Stimulated activated CD4-positive, alpha-beta T cell treated with anti-CD3 and anti-CD28 coated beads, TNF-alpha, amount 100 ng/mL, for 24 hours (primary cell): ENCODE measurements at places on chromosomes 16 and 17.

- DNase-seq = peak; percentile 72
Observed at GRCh38 chr17:80649672-80650330, 105.2 kb downstream of the RPTOR start.

GRCh38 chr16:48687421-48688038 lies 77.5 kb upstream of the N4BP1 start:
- peak; percentile 18 for DNase-seq

GRCh38 chr17:81252987-81253329 lies 13.8 kb downstream of the NDUFAF8 start:
- DNase-seq = no peak

GRCh38 chr17:27306276-27306835 lies 12.4 kb downstream of the WSB1 start:
- no peak for DNase-seq

- no peak for DNase-seq
Observed at GRCh38 chr17:65857718-65858117, 296.3 kb upstream of the AXIN2 start.

DNA sequence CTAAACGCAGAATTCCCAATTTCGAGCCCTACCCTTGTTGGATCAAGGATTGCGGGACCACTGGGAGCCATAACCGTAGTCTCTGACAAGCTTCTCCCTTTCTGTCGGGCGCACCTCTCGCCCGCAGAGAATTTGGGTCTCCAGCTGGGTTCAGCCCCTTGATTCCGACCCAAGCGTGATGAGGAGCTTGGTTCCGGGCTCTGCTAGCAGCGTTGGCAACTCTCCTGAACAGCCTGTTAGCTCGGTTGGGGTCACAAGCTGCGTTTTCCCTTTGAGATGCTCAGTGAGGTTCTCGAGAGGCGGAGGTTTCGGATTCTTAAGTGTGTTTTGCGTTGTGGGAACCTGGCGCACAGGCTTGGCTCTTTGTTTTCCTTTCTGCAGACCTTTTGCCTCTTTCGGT lies 655 bp downstream of the ATXN1L start:
- DNase-seq = peak; percentile 7

DNA sequence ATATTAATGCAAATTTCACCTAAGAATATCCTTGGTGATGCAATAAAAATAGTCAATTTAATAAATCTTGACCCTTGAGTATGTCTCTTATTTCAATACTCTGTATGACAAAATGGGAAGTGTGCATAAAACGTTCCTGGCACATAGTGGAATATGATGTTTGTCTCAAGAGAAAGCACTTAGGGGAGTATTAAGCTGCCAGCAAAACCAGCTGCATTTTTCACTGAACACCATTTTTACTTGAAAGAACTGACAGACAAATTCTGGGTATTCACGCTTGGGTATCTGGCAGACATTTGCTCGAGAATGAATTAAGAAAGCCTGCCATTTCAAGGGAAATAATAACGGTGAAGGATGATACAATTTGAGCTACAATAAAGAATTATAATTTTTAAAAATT lies 364.8 kb downstream of the SOX9 start:
- no peak for DNase-seq

- no peak for DNase-seq
Observed at GRCh38 chr17:49596613-49597244, 21.1 kb downstream of the NXPH3 start.

DNA sequence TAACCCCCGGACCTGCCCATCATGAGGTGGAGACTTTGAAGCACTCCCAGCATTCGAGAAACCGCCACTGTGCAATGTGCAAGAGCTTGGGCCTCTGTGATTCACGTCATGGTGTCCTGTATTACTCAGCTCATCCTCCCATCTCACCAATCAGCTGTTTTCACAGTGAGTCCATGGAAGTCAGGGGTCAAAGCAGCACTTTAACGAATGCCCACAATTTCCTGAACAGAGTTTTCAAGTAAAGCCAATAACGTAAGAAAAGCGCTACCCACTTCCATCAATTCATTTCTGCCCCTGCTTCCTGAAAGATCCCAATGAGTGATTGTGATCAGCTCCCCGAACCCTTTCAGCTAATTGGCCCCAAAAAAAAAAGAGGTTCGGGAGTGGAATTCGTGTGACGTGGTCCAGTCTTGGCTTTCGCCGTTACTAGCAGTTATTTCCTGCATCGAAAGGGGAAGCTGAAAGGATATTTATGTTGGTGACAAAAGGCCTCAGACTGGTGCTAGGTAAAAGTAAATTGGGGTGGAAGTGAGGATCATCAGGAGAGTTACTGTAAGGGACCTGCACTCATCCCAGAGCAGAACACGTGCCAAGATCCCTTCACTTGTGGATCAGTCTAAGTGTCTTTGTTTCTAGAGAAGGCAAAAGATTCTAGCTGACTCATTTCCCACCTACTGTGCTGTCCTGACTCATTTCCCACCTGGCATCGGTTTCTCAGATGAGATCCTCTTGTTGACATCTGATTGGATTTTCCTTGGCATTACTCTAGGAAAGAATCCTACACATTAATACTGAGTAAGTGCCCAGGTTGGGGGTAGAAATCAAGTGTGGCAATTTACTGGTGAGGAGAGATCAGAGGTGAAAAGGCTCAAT lies 136.7 kb upstream of the NUDT7 start:
- no peak for DNase-seq

- DNase-seq = no peak
Observed at GRCh38 chr17:56910509-56911235, 3.2 kb downstream of the TRIM25 start.

GRCh38 chr16:70570967-70571570 lies 47.5 kb downstream of the SF3B3 start:
- no peak for DNase-seq

- DNase-seq = no peak
Observed at GRCh38 chr16:71628810-71629209, 2.8 kb downstream of the MARVELD3 start.

DNA sequence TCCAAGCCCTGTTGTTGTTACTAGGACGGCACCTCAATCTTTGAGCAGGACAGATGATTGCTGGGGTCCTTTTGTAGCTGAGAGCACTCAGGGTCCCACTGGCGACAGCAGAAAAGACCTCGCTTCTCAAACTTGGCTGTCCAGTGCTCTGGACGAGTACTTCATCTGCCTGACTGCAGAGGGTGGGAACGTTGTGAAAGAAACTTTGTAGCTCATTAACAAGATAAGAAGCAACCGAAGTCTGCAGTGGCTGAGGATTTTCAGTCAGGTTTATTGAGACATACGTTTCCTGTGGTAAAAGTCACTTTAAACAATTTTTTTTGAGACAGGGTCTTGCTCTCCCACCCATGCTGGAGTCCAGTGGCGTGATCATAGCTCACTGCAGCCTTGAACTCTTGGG lies 191.7 kb downstream of the PRKCB start:
- no peak for DNase-seq

GRCh38 chr16:66660422-66661209 lies 35.9 kb downstream of the CMTM4 start:
- DNase-seq = no peak

- DNase-seq = no peak
Observed at GRCh38 chr16:73233846-73234424, 186.0 kb upstream of the ZFHX3 start.

DNA sequence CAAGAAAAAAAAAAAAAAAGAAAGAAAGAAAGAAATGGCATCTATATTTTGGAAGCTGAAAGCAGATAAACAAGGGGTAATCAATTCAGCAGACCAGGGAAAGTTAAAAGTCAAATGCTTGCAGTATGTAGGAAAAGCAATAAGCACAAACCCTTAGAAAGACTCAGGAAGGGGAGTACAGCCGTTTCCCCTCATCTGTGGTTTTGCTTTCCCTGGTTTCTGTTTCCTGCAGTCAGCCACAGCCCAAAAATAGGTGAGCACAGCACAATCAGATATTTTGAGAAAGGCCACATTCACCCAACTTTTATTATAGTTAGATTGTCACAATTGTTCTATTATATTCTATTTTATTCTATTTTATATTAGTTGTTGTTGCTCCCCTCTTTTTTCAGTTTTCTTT lies 14.4 kb upstream of the ALOX12 start:
- DNase-seq = no peak

DNA sequence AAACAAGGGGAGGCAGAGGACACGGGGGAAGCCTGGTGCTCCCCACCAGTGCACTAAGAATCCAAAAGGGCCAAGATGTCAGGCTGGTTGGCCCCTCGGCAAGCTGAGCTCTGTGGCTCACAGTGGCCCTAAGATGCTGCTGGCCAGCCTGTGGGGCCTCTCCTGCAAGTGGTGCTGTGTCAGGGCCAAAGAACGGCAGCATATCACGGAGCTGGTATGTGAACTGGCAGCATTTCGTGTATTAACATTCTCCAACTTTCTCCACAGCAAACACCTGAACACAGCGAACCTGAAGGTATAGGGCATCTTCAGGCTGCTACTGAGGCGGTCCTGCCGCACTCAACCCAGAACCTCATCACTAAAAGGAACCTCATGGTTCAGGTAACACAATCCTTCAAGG lies 34.8 kb downstream of the VAC14 start:
- no peak for DNase-seq

DNA sequence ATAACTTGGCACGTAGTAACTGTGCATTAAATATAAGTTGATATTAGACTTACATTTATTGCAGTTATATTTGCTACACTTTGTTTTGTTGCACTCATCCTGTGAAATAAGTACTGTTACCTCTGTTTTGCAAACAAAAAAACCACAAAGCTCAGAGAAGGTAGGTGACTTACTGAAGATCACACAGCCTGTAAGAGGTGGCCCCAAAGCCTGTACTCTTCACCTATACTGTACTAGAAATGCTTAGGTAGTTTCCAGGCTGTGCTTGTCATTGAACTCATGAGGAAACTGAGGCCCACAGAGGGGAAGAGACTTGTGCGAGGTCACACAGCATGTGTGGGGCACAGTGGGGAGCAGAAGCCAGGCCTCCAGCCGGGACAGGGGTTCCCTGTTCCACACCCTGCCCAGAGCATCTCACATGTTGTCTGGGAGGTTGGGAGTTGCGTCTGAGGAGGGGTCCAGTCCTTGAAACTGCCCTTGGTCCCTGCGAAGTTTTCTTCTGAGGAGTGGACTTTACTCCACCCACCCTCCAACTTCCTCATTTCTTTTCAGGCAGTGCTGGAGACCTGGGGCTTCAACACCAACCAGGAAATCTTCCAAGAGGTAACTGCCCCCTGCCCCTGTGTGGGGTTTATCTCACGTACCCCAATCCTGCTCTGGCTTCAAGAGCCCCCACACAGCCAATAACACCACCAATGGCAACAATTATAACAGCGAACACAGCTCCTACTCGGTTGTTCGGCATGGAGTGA lies 13.0 kb downstream of the CETP start:
- DNase-seq = no peak

- DNase-seq = peak; percentile 56
Observed at GRCh38 chr17:77449908-77450741, 309.4 kb downstream of the SEC14L1 start.

- DNase-seq = no peak
Observed at GRCh38 chr16:9389543-9390207, 298.2 kb downstream of the HAPSTR1 start.

DNA sequence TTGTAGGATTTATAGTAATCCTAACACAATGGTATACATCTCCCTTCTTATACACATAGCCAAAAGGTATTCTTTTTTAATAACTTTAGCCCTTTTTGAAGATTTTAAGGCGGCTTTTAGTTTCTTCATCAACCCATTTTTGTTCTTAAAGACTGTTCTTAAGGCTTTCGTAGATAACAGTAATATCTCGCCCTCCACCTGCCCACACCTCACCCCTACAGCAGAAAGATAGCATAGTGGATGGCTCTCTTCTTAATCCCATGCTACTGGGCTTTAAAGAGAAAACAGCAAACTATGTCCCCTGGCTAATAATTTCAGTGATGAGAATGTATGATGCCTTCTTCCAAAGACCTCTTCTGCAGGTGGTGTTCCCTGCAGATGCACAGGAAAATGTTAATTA lies 8.6 kb downstream of the IGSF6 start:
- no peak for DNase-seq

GRCh38 chr17:83109793-83110645 lies 30.6 kb downstream of the METRNL start:
- DNase-seq = no peak

- peak; percentile 54 for DNase-seq
Observed at GRCh38 chr17:19766421-19767270, 18.5 kb upstream of the ALDH3A1 start.

GRCh38 chr17:8991514-8992285 lies 26.2 kb upstream of the PIK3R5 start:
- DNase-seq = peak; percentile 65

DNA sequence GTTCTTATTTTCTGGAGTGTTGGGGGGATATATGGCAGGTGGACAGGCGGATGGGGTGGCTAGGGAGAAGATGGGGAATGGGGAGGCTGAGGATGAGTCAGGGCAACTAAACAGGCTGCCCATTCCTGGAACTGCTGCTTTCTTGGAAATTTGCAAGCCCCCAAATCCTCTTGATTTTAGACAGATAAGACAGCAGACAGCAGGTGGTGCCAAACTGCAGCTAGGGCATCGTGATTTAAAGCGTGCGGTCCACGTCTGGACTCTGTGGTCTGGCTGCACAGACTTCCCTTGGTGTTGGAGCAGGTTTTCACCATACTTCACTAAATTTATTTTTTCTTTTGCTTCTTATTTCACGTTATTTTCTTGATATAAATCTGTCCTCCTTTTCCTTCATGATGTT lies 10.9 kb upstream of the KRT24 start:
- DNase-seq = no peak

DNA sequence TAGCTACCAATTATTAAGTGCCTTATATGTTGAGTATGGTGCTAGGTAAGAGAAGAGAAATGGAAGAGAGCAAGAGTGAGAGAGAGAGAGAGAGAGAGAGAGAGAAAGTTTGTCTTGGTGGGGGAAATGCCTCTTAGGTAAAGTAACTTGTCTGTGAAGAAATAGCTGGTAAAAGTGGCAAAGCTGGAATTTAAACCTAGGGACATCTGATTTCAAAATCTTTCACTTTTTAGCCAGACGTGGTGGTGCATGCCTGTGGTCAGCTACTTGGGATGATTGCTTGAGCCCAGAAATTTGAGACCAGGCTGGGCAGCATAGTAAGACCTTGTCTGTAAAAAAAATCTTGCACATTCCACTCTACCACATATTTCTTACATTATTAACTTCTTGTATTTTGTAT lies 23.0 kb upstream of the CDR2 start:
- no peak for DNase-seq

DNA sequence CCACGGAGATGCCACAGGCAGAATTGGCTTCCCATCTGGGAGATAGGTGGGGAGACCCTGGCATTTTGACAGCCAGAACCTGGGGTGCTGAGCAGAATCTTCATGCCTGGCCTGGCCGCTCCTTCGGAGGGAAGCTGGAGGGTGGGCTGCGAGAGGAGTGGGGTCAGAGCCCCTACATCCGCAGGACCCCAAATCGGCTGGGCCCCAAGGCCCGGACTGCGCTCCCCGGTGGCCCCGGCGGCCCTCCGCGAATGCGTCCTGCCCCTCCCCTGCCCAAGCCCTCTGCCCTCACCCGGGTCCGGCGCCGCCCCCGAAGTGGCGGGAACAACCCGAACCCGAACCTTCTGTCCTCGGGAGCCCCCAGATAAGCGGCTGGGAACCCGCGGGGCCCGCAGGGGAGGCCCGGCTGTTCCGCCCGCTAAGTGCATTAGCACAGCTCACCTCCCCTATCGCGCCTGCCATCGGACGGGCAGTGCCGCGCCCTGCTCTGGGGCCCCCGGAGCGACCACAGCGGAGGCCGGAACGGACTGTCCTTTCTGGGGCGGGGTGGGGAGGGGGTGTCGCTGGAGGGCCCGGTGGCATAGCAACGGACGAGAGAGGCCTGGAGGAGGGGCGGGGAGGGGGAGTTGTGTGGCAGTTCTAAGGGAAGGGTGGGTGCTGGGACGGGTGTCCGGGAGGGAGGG lies 850 bp upstream of the PNMT start:
- no peak for DNase-seq

GRCh38 chr17:70034158-70034557 lies 40.9 kb upstream of the KCNJ16 start:
- no peak for DNase-seq

GRCh38 chr17:33335491-33336173 lies 42.5 kb upstream of the ASIC2 start:
- DNase-seq = no peak
